Central memory CD8-positive, alpha-beta T cell (primary cell): ENCODE measurements at places on chromosomes 3 and 15.

GRCh38 chr15:60301024-60301423, 96.8 kb downstream of the ANXA2 start:
- DNase-seq: no peak

DNA sequence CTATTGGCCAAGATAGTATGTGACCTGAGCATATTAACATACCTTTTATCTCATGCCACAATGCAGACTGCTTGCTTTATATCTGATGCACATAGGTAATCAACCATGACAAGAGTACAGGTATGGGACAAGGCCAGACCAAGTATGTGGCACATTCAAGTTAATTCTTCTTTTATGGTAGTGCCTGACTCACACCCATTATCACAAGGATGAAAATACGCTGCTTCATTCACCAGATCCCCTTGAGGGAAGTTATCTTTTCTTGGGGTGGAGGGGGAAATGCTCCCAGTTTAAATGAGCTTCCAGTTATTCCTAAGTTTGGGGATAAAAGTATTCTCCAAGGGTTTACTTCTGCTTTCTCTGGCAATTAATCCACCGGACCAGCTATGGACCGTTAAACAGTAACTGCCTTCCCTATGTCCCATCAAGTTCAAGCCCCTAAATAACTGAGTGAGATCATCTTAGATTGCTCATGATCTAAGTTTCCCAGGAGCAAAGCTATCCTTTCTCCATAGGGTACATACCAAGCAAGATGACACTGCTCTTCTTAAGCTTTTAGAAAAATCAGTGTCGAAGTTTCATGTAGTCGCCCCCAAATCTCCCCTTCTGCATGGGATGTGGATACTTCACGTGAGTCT, 1.9 kb downstream of the COL8A1 start:
- DNase-seq: no peak

DNA sequence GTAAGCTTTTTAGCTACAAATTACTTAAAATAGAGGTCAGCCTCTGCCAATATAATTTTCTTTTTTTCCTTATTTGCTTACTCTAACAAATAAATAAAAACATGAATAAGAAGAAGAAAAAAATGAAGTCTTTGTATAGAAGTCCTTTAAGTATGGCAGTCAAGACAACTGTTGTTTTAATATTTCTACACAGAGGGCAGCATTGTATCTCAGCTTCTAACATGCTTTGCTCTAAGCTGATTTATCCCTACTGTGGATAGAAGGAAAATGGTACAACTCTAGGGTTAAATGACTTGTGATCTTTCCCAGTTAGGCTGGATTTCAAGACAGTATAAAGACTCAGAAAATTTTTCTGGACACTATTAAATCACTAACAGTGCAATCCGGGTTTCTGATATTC, 104.3 kb upstream of the MEIS2 start:
- no peak for DNase-seq

DNA sequence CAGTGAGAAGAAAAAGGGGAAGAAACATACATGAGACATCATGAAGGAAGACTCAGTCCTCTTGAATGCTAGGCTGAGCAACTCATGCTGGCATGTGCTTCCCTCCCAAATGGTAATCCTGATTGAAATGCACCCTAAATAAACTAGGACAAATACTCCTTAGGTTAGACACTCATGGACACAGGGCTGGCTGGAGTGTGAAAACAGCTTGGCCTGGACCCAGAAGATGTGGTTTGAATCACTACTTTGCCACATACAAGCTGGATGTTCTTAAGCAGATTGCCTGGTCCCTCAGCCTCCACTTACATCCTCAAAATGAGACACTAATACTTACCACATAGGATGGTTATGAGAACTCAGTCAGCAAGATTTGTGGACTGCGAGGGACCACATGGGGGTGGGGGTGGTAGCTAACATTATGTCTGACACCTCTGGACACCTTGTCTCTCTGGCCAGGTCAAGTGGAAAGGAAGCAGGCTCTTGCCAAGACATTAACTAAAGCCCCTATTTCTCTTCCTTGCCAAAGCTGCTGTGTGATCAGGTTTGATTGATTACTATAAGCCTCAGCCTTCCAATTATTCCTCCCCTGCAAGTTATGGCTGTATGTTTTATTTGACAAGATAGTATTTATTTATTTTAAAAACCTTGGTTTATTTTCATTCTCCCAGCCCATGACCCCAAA, 138.9 kb upstream of the SLC7A14 start:
- DNase-seq: no peak

GRCh38 chr15:100653608-100654007, 51.2 kb downstream of the ASB7 start:
- DNase-seq: no peak

DNA sequence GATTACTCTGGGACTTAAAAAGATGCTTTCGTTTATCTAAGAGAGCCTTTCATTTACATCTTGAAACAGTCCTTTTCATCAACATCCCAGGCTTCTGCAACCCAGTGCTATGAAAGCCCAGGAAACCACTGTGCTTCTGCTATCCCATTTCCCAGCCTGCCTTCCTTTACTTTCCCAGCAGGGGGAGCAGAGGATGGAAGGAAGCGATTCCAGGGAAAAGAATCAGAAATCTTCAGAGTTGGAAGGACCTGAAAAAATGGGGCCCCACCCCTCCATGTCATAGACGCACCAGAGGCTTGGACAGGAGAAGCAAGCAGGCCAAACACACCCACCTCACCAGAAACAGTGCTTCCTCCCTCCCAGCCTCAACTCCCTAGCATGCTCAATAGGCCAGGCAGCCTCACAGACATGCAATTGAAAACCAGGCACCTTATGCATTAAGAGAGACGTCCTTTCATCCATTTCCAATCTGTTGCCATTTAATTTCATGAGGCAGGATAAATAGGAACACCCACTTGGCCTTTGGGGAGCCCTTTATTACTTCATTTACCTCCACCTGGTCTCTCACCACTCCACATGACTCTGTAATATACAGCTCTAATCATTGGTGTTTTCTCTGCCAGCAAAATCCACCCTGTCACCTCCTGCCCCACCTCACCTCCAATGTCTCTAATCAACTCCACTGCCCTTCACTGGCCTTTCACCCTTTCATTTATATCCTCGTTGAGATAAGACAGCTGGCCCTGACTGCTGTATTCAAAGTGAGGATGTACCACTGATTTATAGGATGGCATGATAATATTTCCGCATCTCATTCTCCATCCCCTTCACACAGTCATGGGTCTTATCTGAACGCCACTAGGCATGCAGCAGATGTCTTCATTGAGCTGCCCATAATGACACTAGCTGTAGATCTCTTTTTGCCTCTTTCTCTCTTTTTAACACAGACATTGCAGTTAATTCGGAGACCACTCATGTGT, 583.9 kb downstream of the NTRK3 start:
- DNase-seq: no peak

DNA sequence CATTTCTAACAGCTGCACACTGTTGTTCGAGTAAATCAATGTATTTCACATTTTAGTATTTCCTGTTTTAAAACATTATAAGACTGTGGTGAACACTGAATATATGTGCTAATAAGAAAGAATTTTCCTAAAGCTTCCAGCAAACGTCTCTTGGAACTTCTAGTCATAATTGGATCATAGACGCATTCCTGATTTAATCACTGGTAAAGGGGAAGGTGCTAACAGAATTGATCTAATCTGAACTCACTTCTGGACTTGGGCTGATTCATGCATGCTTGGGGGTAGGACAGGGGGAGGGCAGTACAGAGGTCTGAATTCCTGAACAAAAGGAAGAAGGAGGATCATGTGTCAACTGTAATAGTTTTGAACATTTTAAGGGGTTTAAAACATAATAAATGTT, 7.3 kb upstream of the LEKR1 start:
- no peak for DNase-seq

DNA sequence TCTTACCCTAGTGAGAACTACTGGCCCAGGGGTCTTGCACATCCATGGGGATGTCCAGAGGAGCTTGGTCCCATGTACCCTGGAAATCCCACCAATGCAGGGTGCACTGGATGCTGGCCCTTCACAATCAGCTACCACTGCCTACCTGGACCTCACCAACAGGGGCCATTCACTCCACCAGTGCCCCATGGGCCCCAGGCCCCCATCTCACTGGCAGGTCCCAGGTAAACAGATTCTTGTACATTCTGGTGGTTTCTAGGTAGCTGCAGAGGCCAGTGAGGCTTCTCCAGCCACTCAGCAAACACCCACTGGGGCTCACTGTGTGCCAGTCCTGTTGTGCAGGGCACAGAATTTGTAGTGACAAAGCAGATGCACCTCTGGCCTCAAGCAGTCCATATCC, 24.9 kb downstream of the RAB6B start:
- no peak for DNase-seq

DNA sequence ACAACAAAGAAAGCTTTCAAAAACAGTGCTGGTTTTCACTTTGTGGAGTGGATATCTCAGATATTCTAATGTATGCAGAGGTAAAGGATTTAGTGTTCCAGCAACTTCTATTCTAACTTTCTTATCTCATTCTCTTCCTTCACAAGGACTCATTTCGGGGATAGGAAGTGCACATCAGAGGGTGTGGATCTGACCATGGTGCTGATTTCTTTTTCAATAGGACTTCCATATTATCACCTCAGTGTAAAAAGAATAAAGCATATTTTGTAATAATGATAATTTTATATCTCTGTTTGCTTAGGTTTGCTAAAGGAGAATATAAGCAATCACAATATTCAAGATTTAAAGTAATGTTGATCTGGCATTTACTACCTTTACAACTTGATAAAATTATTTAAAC, 12.5 kb upstream of the CADM2 start:
- DNase-seq: no peak

DNA sequence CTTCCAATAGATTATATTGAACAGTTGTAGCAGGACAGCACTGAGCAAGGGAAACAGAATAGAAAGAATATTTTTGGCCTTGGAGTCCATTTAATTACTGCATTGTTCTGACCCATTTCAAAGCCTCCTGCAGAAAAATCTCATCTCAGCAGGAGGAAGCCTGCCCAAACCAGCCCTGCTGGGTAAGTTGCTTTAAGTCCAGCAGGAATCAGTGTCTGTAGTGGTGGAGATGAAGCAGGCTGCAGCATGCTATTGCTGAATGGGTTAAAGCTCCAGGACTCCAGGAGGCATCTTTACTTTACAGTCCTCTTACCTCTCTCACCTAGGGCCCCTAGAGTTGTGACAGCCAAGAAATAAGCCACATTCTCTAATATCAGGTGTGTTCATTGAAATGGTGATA, 380.3 kb upstream of the THBS1 start:
- DNase-seq: no peak

- no peak for DNase-seq
These were observed 727.7 kb downstream of the NTRK3 start for GRCh38 chr15:87528873-87529272.

GRCh38 chr3:40655551-40655950, 130.8 kb downstream of the ZNF621 start:
- no peak for DNase-seq

- DNase-seq: peak; percentile 37
These were observed 3.0 kb upstream of the CD80 start for GRCh38 chr3:119562307-119562961.

DNA sequence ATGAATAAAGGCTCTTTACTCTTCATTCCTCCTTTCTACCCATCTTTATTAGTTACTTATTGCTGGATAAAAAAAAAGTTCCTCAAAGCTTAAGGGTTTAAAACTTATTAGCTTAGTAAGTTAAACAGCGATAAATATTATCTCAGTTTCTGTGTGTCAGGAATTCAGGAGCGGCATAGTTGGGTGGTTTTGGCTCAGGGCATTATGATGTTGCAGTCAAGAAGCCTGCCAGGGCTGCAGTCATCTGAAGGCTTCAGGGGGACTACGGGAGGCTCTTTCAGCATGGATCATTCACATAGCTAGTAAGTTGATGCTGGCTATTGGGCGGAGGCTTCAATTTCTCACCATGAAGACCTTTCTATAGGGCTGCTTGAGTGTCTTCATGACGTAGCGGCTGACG, 1.9 kb upstream of the DLG1 start:
- DNase-seq: no peak

DNA sequence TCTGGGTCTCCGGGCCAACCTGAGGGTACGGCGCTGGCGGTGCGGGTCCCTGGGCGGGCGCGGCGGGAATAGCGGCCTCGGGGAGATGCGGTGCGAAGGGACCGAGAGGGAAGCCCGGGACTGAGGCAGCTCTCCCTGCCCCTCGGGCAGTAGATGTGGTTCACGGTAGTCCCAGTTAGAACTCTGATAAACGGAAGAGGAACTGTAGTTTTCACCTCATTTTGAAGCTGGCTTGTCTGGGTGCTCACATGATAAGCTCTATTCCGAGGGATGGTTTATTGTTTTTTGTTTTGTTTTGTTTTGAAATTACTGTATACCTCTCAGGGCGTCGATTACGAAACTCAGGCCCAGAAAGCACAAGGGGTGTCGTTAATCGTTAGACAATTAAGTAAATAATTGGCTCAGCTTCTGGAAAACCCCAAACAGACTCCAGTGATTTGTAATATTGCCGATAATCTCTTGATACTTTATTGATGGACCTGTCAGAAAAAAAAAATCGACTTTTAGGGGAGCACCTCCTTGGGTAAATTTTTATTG, 413 bp downstream of the NUSAP1 start:
- no peak for DNase-seq

DNA sequence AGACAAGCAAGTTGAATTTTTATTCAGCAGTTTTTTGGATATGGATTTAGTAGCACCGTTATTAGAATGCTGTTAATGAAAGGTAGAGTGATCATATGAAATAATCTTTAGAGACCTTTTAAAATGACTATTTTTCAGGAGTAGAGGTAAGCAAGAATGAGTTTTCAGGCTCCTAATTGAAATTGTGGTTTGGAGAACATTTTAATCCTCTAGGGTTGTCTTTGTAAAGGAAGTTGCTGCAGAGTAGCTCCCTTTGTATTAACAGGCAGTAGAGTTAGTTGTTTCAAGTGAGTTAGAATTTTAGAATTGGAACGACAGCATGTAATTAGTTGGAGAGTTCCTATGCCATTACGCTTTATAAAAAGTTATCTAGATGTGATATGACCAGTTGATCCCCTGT, 27.2 kb upstream of the EDEM1 start:
- DNase-seq: no peak

DNA sequence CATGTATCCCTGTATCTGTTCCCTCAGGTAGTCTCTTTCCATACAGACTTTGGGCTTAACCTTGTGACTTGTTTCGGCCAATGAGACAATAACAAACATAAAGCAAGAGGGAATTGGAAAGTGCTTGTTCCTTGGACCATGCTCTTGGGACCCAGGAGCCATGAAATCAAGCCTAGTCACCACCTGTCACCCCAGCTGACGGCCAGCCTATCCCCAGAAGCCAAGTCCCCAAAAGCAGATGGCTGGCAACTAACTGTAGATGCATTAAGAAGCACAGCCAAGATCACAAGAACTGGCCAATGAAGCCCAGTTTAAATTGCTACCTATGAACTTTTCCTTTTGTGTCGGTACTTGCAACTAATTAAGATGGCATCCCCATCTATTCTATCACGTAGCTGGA, 822.0 kb downstream of the CADM2 start:
- no peak for DNase-seq

GRCh38 chr3:113038328-113038727, 47.5 kb downstream of the GTPBP8 start:
- no peak for DNase-seq

- no peak for DNase-seq
These were observed 602 bp upstream of the BAHD1 start for GRCh38 chr15:40439960-40440742.

- DNase-seq: no peak
These were observed 6.4 kb downstream of the UBP1 start for GRCh38 chr3:33433843-33434242.
